ENCODE measurements at places on chromosomes 11 and 22.

DNA sequence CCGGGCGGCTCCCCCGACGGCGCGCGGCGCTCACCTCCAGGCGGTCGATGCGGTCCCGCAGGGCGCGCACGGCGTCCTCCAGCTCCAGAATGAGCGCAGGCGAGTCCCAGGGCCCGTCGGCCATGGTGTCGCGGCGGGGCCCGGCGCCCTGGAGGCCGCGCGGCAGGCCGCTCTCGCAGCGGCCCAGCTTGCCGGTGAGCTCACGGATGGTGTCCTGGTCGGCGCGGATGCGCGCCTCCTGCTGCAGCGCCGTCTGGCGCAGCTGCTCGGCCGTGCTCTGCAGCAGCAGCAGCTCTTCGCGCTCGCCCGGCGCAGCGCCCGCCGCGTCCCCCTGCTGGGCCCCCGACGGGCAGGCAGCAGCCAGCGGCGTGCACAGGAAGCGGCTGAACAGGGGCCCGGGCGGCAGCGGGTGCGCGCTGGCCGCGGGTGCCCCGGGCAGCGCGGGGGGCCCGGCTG is 599 bp downstream of the NPTXR start:
- no peak for DNase-seq

- DNase-seq = no peak
Measured at GRCh38 chr11:64522843-64523380, 68.1 kb upstream of the SLC22A12 start.

DNA sequence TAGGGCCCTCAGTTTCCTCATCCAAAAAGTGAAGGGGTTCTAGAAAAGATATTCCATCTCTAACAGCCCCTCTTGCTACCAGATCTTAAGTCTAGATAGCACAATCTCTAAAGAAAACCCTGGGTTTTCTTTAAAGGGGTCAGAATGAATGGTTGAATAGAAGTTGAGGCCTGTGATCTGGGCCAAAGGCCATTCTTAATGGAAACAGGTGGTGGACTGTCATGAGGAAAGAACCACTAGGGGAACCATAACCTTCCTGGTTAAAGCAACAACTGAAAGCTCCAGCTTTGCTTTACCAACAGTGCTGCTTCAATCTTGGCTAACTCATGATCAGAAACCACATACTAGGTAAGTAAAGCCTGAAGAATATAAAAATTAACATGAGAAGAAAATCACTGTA is 1.8 kb downstream of the CELF1 start:
- DNase-seq = no peak

- DNase-seq = no peak
Measured at GRCh38 chr22:41576877-41577276, 12.8 kb downstream of the PMM1 start.

DNA sequence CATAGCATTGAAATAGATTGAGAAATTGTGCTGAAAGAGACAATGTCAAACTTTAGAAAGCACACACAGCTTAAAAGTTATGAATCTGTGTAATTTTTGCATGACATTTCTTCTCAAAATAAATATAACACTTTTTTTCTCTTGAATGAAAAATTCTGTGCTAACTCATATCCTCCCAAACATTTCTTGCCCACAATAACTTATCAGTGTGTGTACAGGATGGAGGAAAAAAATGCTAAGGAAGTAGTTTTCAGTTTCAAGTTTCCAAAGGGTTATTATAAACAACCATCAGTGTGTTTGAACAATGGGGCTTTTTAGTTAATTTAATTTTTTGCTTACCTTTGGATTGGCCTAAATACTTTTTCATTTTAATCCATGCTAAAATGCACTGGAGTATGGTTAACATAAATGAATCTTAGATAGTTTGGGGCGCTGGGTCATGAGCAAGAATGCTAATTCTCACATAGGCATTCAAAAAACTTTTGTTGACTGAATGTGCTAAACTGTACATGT is 82.9 kb upstream of the ARHGAP20 start:
- no peak for DNase-seq

- no peak for DNase-seq
Measured at GRCh38 chr11:116980136-116980793, 118.0 kb downstream of the SIK3 start.

- no peak for DNase-seq
Measured at GRCh38 chr11:82683029-82683428, 50.6 kb downstream of the FAM181B start.

- DNase-seq = no peak
Measured at GRCh38 chr11:112590764-112591163, 330.1 kb upstream of the PLET1 start.

DNA sequence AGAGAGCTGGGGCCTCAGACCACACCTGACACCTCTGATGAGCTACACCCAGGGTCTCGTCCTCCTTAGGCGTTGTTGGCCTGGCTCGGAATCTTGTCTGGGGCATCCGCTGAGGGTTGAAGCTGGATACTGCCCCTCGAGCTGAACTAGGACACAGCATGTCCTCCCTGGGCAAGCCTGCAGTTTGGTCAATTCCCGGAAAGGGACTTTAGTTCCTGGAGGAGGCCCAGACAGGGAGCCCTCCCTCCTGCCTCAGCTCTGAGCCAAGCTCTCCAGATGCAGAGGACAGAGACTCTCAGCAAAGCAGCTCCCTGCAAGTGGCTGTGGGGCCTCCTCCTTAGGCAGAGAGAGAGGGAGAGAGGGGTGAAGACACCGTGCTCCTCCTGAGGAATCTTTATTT is 4.9 kb downstream of the APOL3 start:
- no peak for DNase-seq

DNA sequence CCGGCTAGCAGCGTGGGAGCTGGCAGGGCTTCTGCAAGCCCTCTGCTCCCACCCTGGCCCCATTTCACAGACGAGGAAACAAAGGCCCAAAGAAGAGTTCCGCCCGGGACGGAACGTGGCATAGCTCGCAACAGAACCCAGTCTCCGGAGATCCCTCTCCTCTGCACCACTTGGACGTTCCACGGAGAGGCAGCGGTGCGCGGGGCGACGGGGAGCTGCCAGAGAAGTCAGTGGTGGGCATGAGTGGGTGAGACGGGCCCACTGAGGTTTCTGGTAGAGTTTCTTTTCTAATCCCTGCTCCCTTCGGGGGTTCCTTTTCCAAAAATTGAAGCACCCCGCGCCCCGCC is 554 bp upstream of the NECTIN1 start:
- DNase-seq = no peak

DNA sequence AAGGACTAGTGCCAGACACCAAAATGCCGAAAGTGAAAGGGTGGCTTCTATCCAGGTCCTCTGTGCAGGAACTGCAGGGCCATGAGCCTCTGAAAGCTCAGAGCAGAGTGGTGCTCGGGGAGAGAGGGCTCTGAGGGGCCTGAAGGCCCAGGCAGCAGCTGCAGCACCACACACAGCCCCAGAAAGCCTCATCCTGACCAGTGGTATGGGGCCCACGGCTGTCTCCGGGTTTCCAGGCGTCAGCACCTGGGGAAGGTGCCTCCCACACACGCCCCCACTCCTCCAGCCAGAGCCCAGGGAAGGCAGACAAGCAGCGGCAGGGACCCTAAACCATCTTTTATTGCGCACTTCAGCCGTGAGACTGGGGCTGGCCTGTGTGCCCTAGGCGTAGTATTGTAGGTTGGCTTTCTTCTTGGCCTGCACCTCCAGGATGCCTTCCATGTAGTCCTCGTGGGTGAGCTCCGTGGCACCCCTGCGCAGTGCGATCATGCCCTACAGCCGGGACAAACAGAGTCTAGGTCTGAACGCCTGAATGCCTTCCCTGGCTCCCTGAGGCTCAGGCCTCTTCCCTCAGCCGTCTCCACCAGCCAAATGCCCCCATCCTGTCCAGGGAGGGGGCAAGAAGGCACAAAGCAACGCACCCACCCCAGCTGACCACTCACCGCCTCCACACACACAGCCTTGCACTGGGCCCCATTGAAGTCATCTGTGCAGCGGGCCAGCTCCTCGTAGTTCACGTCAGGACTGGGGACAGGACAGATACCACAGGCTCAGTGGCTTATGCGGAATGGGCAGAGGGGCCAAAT is 7.6 kb downstream of the PSMC3 start:
- DNase-seq = no peak

- no peak for DNase-seq
Measured at GRCh38 chr22:37336579-37336978, 54.3 kb downstream of the CYTH4 start.

- DNase-seq = no peak
Measured at GRCh38 chr11:92978271-92979111, 9.0 kb downstream of the MTNR1B start.

- no peak for DNase-seq
Measured at GRCh38 chr11:96187822-96188221, 155.2 kb downstream of the MAML2 start.

GRCh38 chr11:33618351-33618710 is 82.3 kb downstream of the C11orf91 start:
- DNase-seq = no peak

DNA sequence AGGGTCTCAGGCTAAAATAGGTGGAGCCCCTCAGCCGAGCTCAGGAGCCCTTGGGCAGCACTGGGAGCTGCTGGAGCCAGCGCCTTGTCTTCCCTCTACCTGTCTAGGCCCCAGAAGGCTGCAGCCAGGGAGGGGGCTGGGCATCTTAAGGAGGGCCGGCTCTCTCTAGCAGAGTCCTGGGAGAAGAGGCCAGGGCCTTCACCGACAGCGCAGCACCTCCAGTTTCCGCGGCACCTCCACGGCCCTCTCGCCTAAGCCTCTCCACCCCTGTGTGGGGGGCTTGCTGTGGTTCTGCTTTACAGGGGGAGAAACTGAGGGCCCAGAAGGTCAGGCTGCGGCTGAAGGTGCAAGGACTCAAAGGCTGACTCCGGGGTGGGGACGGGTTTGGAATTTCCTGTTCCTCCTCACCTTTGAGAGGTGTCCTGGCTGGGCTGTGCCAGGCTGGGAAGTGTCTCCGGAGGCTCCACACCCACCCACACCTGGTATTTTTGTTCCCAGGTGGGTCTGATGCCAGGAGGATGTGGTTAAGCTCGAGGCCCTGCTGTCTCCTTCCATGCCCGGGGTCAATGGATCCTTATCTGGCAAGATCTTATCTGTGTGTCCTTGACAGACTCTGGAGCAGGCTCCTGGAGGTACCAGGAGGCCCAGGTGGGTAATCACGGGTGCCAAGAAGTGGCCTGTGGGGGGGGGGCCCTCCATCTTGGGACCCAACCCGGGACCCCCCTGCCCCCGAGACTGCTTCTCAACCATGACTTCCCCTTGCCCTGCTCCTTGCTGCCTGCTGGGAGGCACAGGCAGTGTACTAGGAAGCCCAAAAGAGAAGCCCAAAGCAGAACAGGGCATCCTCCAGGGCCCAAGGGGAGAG is 95.3 kb upstream of the FGF3 start:
- peak; percentile 85 for DNase-seq

- peak; percentile 83 for DNase-seq
Measured at GRCh38 chr11:26994631-26995095, 751 bp downstream of the FIBIN start.
